Esophagus squamous epithelium (tissue), 5 donors: ENCODE measurements at places on chromosomes 5 and 9.

DNA sequence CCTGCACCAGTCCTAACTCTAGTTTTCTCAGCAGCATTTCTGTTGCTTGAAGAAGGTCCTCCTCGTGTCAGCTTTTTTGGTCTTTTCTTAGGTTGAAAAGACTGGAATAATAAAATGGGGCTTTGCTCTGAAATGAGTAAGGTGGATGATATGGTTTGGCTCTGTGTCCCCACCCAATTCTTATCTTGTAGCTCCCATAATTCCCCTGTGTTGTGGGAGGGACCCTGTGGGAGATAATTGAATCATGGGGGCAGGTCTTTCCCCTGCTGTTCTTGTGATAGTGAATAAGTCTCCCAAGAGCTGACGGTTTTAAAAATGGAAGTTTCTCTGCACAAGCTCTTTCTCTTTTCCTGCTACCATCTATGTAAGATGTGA is 53.6 kb downstream of the LIX1 start:
- no peak for DNase-seq

DNA sequence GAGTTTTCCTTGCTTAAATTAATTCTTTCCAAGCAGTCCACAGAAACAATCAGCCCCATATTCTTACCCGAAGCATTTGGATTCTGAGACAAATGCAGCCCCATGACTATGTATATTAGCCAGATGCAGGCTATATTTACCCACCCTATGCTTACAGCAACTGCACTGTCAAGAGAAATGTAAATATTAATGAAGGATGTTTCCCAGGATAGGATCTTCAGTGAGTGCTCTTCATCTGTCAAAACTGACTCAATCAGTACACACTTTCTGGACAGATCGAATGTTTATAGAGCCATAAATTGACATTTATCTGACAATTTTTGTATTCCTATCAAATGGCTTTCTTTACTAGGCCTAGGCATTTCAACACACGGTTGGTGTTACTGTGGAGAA is 725.3 kb upstream of the SEMA6A start:
- no peak for DNase-seq

GRCh38 chr5:95181644-95182043 is 103.2 kb downstream of the MCTP1 start:
- DNase-seq = no peak

DNA sequence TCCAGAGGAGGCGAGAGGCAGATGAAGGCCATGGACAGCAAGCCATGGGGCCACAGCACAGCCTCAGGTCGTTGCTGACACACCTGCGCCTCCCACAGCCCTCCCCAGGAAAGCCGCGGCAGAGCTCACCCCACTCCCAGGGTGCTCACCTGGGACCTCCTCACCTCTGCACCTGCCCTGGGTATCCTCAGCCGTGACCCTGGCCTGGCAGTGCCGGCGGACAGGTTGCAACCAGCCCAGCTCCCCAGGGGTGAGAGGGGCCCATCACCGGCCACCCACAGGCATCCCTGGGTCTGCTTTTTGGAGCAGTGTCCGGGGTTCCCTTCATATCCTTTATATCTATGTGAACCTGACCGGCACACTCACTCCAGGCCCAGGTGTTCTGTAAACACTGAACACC is 30.4 kb upstream of the FCN1 start:
- DNase-seq = no peak

DNA sequence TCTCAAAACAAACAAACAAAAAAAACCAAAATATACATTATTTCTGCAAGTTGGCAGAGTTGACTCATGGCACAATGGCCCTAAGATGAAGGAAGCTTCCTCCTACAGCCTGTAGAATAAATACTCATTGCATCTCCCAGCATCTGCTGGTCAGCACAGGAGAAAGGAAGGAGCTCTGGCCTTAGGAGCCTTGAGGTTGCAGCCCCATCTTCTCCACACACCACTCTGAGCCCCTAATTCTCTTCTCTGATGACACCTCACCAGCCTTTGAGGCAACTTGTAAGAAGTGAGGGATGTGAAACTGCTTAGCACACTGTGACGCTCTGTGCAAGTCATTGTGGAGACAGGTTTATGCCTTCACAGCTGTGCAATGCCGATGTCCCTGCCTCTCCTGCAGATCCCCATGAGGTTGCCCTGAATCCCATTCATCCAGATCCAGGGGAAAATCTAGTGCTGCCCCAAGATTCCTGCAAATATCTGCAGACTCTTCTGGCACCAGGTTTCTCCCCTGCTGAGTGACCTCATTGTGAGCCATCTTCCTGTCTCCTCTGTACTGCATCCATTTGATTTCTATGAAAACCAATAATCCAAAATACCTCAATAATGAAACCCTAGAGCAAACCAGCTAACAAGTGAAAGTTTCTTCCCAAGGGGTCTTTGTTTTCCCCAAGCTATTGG is 65.3 kb upstream of the TGFBR1 start:
- DNase-seq = no peak

DNA sequence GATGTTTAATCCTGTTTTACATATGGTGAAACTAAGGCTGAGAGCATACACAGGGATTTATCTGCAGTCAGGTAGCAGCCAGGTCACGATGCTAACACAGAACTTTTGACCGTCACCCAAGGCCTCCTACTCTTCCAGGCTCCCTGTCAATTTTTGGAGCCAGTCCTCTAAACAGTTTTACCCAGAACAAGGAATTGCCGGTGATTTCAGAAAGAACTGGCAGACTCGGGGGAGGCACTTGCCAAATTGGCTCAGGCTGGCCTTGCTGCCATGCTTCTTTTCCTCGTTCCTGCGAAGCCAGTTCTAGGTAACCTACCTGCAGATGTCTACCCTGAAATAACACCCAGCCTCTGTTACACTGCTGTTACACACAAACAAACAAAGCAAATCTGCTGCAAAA is 21.2 kb downstream of the GRIA1 start:
- DNase-seq = no peak

DNA sequence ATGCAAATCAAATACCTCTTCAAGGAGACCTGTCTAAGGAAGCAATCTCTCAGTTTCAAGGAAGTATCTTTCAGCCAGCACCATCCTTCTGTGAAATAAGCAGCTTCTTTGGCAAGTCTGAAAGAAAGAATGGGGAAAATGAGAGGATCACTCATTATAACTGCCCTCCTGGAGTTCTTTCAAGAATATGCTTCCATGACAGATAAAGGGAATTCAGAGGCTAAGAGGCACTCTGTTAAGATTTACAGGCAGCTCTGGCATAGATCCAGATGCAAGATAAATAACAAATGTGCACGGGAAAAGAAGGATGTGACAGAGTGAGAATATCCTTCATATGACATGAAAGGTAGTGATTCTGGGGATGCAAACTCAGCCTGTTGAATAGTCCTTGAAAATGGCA is 348.2 kb upstream of the CCNG1 start:
- no peak for DNase-seq

DNA sequence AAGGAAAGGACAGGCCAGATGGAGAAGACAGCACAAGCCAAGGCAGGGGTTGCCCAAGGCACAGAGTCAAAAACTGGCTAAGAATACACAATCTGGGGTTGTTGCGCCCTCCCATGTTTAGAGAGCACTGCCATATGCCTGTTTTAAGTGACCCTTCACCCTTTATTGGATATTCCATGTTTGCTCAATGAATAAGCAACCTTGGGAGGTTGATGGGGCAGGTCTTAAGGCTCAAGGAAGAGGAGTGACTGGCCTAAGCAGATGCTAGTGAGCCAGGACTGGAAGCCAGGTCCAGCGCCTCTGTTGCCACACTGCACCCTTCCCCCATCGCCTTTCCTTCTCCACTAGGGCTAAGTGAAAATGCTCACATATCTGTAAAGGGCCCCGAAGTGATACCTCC is 6.7 kb downstream of the TXN start:
- no peak for DNase-seq

DNA sequence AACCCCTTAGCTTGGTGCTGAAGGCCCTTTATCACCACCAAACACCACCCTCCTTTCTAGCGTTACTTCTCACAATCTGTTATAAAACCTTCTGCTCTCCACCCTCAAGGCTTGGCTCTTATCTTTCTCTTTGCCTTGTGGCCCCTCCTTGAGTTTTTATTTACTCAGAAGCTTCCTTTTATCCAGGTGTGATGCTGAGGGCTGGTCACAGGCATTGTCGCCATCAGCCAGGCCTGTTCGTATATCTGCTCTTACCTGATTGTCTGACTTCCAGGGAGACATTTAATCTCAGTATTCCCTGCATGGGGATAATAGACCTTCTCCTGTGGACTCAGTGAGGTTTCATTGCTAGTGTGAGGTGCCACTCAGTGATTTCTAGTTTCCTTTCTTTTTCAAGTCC is 34.2 kb downstream of the MEGF10 start:
- no peak for DNase-seq
